T-helper 22 cell (primary cell): ENCODE measurements at places on chromosomes 2 and 18.

GRCh38 chr2:23531881-23532280 is 146.9 kb downstream of the KLHL29 start:
- no peak for DNase-seq

- DNase-seq: no peak
Observed at GRCh38 chr2:96528700-96529375, 7.7 kb upstream of the ARID5A start.

DNA sequence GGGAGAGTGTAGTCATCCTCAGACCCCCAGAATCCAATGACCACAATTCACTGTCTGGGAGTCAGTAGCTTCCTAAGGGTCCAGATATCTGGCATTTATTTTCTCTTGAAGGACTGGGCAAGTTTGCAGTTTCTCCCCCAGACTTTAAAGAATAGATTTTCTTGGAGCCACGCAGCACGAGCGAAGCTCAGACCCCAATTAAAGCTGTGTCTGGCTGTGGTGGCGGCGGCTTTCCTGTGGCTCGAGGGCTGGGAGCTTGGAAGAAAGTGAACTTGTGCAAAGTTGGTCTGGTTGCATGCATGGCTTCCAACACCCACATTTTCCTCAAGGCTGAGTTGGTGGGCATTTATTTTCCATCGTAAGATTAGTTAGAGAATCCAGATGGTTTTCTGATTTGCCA is 105.0 kb downstream of the ACKR3 start:
- no peak for DNase-seq

GRCh38 chr2:233349005-233349998 is 5.0 kb upstream of the DGKD start:
- no peak for DNase-seq

DNA sequence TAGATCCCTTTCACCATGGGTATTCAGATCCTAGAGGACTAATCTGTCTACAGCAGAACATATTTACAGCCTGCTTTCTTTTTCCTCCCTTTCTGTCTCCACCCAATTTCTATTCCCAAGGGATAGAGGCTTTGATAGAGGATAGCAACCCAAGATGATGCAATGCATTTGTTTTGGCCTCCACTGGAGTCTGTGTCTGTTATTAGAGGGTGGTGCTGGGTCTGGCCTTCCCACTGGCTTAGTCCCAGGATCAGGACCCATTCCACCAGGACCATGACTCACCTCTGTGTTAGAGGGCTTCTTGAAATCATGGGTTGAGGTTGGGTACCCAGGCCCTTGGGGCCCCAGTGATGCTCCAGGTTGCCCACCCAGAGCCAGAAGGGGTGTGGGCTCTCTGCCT is 239.7 kb upstream of the TNP1 start:
- no peak for DNase-seq

DNA sequence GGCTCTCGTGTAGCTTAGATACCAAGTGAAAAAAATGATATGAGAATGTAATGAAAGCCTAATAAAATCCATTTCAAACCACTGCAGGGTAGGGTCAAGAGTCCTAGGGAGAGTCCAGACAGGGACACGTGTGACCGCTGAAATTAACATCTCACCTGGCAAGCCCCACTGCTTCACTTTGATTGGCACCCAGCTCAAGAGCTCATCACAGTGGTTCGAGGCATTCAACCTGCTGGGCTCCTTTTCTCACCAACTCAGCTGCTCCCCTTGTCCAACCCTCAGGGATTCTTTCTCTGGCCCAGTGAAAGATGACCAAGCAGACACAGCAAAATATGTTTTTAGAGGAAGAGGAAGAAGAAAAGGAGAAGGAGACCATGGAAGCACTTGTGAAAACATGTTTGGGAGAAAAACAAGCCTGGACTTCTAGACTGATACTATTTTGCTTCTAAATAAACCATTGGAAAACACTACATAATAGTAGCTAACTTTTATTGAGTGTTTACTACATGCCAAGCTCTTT is 49.2 kb upstream of the CREB1 start:
- DNase-seq: no peak

DNA sequence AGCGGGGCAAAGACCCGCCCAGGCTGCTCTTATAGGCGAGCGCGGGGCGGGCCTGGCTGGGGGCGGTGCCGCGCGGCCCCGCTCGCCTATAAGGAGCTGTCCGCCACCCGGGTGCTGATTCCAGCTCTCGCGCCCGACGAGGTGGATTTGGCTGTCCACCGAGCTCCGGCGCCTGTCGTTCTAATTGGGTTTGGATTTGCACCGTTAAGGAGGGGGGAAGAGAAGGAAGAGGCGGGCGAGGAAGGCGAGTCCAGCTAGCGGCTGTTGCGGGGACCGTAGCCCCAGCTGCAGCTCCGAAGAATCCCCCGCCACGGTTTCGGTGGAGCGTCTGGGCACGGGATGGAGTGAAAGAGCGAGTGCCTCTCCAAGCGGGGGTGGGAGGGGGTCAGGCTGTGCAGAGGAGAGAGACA is at the start of gene CNTNAP5:
Gene CNTNAP5 (plus strand): TSS at position 117 of the 410 bp plus-strand sequence. CDS start 364 bp downstream, outside the sequence.
- no peak for DNase-seq

DNA sequence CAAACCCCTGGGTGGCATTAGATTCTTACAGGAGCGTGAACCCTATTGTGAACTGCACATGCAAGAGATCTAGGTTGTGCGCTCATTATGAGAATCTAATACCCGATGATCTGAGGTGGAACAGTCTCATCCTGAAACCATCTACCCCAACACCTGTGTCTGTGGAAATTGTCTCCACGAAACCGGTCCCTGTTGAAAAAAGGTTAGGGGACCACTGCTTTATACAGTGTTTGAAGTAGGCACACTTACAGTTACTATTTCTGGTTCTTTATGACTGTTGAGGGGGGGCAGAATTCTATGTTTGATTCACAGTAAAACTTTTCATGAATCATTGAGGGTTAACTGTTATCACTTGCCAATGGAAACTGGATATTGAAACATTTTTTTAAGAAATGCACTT is 72.0 kb downstream of the RIF1 start:
- DNase-seq: no peak
